ENCODE measurements at places on chromosomes 13 and 19.

GRCh38 chr19:48991873-48992580 is 1.1 kb downstream of the GYS1 start:
- DNase-seq: peak; percentile 89

DNA sequence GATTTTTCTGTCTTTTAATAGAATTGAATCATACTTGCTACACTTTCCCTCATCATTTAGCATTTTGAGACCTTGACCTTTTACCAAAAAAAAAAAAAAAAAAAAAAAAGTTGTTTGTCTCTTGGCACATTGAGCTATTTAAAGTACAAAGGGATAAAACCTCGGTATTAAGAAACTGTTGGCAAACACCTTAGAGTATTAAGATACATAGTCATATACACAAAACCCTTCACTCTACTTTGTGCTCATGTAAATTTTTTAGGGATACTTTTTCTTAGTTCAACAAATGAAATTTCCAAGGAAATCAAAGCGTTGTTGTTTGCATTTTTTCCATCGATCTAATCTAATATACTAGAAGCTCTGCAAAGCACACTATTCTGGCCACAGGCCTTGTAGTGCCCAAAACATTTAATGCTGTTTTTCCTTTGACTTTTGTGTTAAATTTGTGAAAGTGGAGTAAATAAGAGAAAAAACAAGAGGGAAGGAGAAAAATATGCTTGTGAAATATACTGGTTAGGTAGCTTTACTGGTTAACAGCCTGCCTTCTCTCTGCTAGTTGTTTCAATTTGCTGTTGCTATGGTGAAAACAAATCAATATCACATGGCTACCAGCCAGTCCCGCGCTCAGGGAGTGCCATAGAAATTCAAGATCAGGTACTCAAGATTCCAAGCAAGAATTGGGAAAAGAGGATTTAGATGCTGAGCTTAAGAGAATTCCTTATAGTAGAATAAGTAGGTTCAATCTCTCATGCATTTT is 2.6 kb downstream of the MBNL2 start:
- peak; percentile 67 for DNase-seq

DNA sequence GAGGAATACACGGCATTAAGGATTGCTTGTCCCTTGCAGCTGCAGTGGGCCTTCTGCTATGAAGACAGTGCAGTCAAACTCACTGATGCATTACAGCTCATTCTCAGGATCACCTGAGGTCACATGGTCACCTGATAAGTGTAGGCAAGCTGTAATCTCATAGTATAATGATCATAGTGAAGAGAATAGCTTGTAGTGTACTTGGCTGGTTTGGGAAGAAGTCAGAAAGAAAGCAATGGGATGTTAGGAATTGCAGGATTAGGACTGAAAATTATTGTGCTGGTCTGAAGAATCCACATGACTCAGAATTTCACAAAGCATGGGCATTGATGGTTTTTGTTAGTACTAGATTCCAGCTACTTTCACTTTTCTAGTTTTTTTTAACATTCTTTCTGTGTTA is 76.7 kb downstream of the MBNL2 start:
- no peak for DNase-seq

- no peak for DNase-seq
These were observed 12.5 kb downstream of the RAP2A start for GRCh38 chr13:97446448-97446847.

DNA sequence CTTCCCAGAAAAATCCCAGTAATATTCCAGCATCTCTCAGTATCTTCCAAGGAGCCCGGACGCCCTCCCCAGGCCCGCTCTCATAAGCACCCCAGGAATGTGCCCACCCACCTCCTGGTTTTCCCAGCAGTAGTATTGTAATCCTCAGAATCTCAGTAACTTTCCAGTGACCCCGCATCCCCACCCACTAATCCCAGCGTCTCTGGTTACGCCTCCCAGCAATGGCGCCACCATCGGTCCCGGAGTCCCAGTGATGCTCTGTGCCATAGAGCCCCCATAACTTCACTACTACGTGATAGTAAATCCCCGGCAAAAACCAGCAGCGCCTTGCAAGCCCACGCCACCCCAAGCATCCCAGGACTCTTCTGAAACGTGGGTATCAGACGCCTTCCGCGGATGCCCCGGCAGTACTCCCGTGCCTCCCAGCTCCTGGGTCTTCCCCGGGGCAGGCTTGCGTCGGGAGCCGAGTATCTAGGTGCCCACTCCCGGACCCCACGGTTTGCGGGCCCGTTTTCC is 928 bp upstream of the PNPLA6 start:
- peak; percentile 59 for DNase-seq

DNA sequence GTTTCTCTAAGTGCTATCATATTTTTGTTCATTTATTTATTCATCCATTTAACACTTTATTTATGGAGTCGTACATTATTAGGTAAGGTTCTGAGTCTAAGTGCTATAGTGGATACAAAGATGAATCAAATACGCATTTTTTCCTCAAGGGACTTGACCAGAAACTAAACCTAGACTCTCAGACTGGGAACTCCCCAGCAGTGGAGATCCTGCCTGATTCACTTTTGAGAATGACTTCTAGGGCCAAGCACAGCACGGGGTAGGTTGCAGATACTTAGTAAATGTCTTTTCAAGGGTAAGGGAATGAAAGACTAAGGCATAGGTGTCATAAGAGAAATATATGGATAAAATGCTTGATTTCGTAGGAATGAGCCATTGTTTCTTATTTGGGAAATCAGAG is 7.2 kb downstream of the DNAJC15 start:
- no peak for DNase-seq

- DNase-seq: no peak
These were observed 80.3 kb downstream of the RYR1 start for GRCh38 chr19:38513762-38514167.

DNA sequence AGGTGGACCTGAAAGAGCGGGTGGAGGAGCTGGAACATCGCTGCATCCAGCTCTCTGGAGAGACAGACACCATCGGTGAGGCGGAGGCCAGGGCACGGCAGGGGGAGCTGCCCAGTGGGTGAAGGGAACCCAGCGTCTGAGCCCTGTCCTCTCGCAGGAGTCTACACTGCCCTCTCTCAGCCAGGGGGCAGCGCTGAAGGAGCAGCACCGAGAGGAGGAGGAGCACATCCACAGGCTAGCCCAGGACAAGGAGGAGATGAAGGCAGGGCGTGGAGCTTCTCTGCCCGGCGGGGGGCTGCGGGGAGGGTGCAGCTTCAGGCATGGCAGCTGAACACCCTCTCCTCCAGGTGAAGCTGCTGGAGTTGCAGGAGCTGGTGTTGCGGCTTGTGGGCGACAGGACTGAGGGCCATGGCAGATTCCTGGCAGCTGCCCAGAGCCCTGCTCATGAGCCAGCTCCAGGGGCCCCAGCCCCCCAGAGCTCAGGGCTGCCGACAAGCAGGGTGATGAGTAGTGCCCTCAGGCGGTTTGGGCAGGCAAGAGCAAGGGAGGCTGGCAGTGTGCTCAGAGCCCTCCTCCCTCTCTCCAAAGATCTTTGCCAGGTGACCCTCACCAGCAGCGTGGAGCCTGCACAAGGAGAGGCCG is 31.4 kb upstream of the ZNF492 start:
- no peak for DNase-seq

DNA sequence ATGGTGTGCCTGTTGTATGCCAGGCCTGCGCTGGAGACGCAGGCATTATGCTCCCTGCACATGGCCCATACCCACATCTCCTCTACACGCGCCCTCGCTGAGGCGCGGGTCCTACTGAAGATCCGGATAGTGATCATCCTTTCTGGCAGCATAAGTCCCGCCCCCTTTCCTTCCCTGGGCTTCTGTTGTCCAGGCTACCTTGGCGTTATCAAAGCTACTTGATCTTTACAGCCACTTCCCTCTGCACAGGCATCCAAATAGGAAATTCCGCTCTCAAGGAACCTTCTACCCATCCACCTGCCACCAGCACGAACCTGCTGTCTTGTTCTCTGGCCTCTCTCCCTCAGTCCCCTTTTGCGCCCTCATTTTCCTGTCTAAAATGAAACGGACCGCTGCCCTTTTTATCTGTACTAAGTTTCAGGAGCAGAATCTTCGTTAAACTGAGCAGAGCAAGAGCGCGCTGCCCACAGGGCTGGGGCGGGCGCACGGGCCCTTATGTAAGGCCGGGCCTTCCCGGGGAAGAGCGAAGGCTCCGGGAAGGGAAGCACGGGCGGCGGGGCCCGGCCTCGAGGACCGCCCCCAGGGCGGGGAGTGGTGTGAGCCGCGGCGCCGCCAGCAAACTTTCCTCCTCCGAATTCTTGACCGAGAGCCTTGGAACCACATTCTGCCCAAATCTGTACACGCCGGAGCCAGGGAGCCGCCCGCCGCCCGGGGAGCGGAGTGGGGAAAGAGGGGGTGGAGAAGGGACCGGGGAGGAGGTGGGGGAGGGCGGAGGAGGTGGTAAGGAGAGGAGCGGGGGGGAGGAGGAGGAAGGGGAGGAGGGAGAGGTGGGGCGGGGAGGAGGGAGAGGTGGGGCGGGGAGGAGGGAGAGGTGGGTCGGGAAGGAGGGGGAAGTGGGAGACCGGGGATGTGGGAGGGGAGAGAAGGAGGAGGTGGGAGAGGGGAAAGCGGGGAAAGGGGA is 920 bp upstream of the UBE2L5 start:
- peak; percentile 81 for DNase-seq

DNA sequence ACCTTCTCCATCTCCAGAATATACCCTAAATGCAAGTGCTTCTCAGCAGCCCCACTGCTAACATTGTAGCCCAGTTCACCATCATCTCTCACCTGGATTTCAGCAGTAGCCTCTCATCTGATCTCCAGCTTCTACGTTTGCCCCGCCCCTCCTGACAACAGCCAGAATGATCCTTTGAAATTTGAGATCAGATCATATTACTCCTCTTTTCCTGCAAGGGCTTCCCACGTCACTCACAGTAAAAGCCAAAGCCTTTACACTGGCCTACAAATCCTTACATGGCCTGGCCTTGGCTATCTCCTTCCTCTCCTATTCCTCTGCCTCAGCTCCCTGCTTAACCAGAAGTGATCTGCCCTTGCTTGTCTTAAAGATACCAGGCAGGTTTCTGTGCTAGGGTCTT is 94.3 kb upstream of the NBEA start:
- peak; percentile 8 for DNase-seq
